Right lobe of liver (tissue), 6 donors: ENCODE measurements at places on chromosomes 2 and 18. TPM values are rescaled to one million over a fixed set of nuclear protein-coding genes. Genes with fewer than 3 reads are reported as not detected.

The LINC00305 gene
- not detected for total RNA-seq

The SH3RF3 gene
- total RNA-seq = 1.4 TPM

DNA sequence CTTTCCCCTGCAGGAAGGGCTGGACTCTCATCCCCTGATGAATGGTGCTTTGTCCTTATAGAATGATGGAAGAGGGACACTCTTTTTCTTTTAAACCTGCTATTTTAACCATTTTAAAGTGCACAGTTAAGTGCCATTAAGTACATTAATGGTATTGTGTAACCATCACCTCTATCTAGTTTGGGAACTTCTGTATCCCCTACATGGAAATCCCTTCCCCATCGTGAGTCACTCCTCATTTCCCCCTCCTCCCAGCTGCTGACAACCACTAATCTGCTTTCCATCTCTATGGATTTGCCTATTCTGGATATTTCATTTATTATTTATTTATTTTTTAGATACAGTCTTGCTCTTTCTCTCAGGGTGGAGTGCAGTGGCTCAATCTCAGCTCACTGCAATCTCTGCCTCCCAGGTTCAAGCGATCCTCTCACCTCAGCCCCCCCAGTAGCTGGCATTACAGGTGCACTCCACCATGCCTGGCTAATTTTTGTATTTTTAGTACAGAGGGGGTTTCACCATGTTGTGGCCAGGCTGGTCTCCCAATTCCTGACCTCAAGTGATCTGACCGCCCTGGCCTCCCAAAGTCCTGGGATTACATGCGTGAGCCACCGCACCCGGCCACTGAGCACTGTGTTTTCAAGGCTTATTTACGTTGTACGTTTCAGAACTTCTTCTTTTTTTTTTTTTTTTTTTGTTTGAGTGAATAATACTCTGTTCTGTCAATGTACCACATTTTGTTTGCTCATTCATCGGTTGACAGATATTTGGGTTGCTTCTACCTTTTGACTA is 15.8 kb downstream of the DGKD start:
- no peak overlapping the region for H3K4me3 ChIP-seq
- no peaks in the 10 kb centered on the region for H3K4me1 ChIP-seq

DNA sequence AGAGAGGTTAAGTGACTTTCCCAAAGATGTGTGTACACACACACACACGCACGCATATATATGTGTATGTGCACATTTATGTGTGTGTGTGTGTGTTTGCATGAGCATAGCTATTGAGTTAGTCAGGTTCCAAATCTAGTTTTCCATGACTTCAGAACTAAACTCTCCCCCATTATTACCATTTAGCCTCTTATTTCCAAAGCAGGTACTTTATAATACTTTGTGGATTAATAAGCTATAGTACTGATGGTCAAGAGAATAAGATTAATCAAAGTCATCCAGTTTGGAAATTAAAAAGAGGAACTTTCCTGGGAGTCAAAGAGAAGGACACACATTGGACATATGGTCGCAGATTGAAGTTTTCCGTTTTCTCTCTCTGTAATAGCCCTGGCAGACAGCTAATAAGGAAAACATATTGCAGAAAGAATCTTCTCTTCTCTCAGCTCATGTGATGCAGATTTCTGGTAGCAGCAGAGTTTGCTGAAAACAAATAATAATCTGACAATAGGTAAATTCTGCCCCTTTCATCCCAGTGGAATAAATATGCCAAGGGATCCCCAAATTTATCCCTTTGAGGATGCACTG is 410.9 kb upstream of the TCF4 start:
- no peak overlapping the region for H3K27ac ChIP-seq
- H3K36me3 ChIP-seq = no peaks in the 10 kb centered on the region
- no peaks in the 10 kb centered on the region for H3K27me3 ChIP-seq
- H3K4me1 ChIP-seq = no peaks in the 10 kb centered on the region
- no peak for DNase-seq
- H3K4me3 ChIP-seq = no peak overlapping the region

DNA sequence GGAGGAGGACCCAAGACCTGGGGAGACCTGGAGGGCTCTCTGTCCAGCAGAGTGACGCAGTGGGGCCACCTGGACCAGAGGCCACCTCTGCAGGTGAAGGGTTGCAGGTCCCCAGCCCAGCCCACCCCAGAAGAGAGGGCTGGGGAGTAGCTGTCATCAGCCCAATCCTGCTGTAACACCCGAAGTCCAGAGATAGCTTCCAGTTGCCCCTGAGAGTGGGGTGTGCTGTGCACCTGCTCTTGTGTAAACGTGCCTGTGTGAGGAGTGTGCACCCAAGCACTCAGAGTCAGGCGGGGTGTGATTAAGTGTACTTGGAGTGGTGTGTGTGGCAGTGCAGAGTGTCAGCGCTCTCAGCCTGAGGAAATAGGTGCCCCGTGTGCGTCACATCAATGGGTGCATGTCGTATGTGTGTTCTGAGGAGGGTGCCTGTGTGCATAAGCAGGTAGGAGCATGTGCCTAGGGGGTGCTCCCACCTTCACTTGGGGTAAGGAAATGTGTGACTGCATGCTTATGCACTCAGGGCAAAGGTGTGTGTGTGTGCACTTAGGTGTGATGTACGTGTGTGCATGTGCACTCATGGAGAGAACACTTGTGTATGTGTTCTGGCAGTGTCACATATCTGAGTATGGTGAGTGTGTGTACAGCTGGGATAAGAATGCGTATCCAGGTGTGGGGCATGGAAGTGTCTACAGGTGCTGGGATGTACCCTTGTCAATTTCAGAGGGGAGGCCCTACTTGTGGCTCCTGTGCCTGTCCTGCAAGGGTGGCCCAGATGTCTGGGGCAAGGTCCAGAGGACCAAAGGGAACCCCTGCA is 672 bp downstream of the ATP6V1B1 start:
- no peaks in the 10 kb centered on the region for H3K27me3 ChIP-seq
- no peak for DNase-seq
- H3K4me3 ChIP-seq = no peak overlapping the region
- H3K4me1 ChIP-seq = no peaks in the 10 kb centered on the region
- H3K36me3 ChIP-seq = no peaks in the 10 kb centered on the region
